ENCODE measurements at places on chromosomes 5 and 9.

DNA sequence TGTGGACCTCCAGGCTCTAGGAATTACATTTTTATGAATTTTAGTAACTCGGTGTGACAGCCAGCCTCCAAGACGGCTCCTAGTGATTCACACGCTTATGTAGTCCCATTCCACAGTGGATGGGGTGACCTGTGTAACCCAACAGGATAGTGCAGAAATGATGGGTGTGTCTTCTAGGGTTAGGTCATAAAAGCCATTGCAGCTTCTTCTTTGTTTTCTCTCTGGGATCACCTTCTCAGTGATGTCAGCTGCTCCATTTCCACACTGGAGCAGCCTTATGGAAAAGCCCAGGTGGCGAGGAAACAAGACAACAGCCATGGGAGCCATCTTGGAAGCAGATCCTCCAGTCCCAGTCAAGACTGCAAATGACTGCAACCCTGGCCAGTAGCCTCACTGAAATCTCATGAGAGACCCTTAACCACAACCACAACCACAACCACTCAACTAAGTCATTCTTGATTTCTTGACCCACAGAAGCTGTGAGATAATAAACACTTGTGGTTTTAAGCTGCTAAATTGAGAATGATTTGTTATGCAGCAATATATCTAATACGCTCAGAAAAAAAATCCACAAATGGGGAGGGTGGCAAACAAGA is 5.1 kb upstream of the GNPDA1 start:
- no peak for DNase-seq

- no peak for DNase-seq
Observed at GRCh38 chr5:117486261-117486660, 911.6 kb upstream of the SEMA6A start.

DNA sequence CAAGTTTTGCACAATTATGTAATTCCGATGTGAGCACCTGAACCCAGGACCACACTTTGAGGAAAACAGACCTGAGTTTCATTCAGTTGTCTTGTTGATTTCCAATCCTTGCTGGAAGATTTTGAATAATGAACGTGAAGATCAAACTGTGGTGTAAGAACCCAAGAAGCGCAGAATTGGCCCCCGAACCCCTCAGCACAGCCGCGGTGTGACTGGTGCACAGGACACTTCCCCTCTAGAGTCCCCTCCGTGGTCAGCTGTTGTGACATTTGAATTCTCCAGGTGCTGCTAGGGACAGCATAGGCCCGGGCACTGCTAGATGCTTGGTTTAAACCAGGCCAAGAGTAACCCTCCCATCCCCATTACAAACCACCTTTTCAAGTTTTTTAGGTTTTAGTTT is 1.7 kb downstream of the BRD3OS start:
- no peak for DNase-seq

- DNase-seq, result no peak
Observed at GRCh38 chr5:78624011-78624541, 24.5 kb downstream of the LHFPL2 start.

DNA sequence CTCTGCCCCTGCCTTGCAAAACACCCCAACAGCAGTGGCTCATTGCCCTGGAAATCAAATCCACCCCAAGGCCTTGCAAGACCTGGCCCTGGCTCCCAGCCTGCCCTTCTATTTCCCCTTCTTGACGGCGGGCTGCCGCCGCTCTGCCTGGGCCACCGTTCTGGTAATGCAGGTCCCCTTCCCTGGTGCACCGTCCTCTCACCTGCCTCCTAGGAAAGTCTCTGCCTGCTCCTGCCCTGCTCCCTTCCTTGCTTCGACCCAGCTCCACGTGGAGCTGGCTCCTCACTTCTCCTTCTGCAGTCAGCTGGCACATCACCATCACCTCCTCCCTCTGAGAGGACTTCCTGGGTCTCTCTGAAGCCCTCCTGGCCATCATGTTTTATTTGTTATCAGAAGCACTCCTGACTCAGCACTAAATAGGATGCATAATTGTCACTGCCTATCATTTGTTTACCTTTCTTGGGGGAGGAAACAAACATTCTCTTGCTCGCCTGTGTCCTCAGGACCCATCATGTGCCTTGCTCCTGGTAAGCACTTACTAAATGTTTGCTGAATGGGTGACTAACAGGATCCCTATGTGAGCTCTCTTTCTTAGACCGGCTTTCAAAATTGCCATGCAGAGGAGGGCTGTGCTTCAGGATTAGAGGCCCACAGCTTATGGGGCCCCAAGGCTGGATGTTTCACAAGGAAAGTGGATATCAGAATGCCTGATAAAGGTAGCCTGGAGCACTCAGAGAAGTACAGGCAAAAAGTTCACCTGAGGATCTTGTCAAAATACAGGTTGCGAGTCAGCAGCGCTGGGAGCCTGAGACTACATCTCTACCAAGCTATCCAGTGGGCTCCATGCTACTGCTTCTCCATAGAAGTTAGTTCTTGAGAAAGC is 19.6 kb upstream of the C5orf47 start:
- no peak for DNase-seq

- DNase-seq, result no peak
Observed at GRCh38 chr5:168328814-168329213, 37.4 kb downstream of the WWC1 start.

DNA sequence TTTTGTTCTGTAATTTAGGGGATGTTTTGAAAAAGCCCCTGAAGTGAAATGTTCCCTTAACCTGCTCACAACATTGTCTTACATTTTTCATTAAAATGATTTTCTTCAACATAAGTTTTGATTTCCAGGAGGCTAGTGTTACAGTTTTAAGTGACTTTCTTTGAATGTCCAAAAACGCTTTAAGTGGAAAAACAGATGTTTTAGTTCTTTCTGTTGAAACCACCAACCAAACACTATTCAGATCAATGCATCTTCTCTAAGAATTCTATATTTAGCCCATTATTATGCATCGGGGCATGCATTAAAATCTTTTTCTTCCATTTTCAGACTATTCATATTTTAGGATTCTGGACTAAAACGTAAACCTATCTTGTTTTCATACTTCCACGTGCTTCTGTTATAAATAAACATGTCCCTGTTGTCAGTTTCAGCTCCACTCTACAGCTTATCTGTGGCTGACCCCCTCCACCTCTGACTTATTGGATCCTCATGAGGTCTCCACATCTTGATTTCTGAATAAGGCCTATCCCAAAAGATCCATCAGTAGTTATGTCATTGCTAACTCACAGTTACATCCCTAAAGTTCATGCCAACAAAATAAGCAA is 882.3 kb upstream of the SEMA6A start:
- no peak for DNase-seq

GRCh38 chr9:135214706-135215105 is 127.2 kb downstream of the OLFM1 start:
- DNase-seq, result no peak

DNA sequence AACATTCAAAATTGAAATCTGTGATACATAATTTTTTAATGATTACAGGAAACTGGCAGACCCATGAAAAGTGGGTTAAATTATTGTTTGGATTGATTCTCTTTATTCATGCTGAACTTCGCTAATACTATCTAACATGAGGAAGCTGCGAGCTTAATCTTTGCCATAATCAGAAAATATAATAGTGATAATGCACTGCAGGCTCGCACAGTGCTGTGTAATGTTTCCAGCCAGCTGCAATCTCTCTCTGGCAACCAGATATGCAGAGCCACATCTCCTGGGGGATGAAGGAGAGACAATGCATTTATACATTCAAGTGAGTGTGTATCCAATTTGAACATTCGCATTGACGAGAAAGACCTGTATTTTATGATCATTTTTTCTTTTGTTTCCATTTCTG is 669.7 kb upstream of the RGMB start:
- no peak for DNase-seq

DNA sequence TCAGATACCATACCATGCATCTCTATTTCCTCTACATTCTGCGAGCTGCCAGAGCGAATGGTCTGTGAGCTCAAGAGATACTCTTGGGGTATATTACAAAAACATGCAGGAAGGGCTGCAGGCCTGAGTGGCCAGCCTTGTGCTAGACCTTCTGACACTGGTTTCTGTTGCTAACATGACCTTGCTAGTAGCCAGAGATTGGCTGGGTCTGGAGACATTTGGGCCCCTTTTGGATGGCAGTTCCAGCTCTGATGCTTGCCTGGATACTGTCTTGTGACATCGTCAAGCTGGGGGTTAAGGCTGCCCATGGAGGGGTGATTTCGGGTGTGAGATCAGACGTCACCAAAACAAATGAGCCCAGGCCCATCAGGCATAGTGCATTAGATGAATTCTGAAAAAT is 56.1 kb upstream of the FSTL4 start:
- no peak for DNase-seq

Data from activated gamma-delta T cell treated with Interleukin-2 at 50 U/mL for 16 hours (primary cell).